ENCODE measurements at places on chromosomes 12 and 14. TPM values are rescaled to one million over a fixed set of nuclear protein-coding genes. Genes with fewer than 3 reads are reported as not detected.
A peak's percentile ranks its signal among the peaks of the same experiment; 100 is the strongest.

- DNase-seq, result no peak
- no peak overlapping the region for H3K27ac ChIP-seq
- no peaks in the 10 kb centered on the region for H3K4me1 ChIP-seq
- no peaks in the 10 kb centered on the region for H3K36me3 ChIP-seq
- H3K27me3 ChIP-seq, result no peaks in the 10 kb centered on the region
Observed at GRCh38 chr12:11202811-11203210, 16.1 kb upstream of the TAS2R42 start.

DNA sequence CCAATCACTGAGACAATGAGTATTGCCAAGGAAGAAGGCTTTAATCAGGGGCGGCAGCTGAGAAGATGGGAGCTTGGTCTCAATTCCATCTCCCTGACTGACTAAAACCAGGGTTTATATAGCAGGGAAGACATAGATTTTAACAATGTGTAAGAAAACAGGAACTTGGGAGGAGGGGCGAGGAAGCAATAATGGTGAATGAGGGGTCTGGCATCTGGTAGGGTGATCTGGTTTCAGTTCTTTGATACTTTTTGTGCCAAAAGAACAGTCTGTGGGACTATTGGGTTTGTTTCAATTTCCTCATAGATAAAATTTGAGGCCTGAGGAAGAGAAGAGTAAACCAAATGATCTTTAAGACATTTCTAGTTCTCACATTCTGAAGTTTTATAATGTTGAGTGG lies 49.2 kb downstream of the FUT8 start:
- no peak overlapping the region for H3K4me3 ChIP-seq
- H3K27me3 ChIP-seq, result no peaks in the 10 kb centered on the region
- DNase-seq, result no peak
- no peaks in the 10 kb centered on the region for H3K4me1 ChIP-seq

DNA sequence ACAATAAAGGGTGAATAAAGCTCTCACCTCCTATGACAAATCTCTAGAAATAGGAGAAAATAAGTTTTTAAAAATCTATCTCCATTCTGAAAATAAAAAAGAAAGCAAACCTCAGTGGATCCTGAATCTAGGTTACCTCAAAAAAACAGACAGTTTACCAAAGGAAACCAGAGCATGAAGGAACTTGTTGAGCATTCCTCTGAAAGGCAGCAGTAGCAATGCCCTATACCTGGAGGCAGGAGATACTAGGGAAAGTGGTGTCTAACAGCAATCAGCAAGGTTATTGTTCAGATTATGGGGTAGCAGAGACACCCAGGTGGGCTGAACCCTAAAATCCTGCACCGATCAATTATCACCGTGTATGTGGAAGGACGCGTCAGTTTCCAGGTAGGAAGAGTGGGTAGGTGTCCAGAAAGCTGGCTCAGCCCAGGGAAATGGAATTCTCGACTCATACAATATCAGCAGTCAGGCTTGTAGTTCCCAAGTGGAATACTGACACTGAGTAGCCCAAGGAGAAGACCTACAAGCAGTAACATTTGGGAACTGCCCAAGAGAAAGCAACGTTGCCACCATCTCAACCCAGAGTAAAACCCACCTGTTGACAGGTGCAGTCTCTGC lies 128.3 kb downstream of the ST8SIA1 start:
- no peaks in the 10 kb centered on the region for H3K27me3 ChIP-seq
- DNase-seq, result no peak
- H3K4me3 ChIP-seq, result no peak overlapping the region
- no peaks in the 10 kb centered on the region for H3K4me1 ChIP-seq
- H3K36me3 ChIP-seq, result no peaks in the 10 kb centered on the region
- H3K27ac ChIP-seq, result no peak overlapping the region

GRCh38 chr14:79972230-79972629 lies 239.1 kb downstream of the DIO2 start:
- no peaks in the 10 kb centered on the region for H3K27me3 ChIP-seq
- no peaks in the 10 kb centered on the region for H3K36me3 ChIP-seq
- no peak overlapping the region for H3K27ac ChIP-seq
- no peaks in the 10 kb centered on the region for H3K4me1 ChIP-seq
- DNase-seq, result no peak

DNA sequence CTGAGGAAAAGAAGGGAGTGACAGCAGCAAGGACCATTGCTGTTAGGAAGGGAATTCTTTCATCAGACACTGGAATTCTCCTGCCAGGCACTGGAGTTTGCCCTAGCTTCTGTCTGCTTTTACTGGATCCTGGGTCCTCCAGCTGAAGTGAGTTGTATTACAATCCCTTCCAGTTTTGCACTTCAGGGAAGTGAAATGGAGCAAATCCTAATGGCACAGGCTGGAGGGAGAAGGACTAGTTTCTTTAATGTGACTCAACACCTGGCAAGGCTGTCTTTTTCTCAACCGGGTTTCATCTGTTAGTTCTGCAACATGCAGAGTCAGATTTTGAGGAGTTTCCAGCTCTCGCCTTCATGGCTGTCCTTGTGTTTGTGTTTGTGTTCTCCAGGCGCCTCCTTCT lies 45.8 kb downstream of the ETV6 start:
- H3K36me3 ChIP-seq, result no peaks in the 10 kb centered on the region
- H3K27ac ChIP-seq, result no peak overlapping the region
- no peak overlapping the region for H3K4me3 ChIP-seq
- no peaks in the 10 kb centered on the region for H3K27me3 ChIP-seq
- DNase-seq, result no peak

GRCh38 chr12:130874696-130875095 lies 2.8 kb downstream of the RAN start:
- peaks cover 25% of the 10 kb centered on the region for H3K4me1 ChIP-seq
- no peaks in the 10 kb centered on the region for H3K27me3 ChIP-seq
- DNase-seq, result no peak
- peaks cover 44% of the 10 kb centered on the region for H3K36me3 ChIP-seq
- no peak overlapping the region for H3K27ac ChIP-seq

- H3K4me1 ChIP-seq, result peaks cover 18% of the 10 kb centered on the region
- no peak overlapping the region for H3K27ac ChIP-seq
- peak overlapping the region; percentile 65 for H3K4me3 ChIP-seq
- no peaks in the 10 kb centered on the region for H3K36me3 ChIP-seq
- no peak for DNase-seq
Observed at GRCh38 chr14:33951183-33951840, 438 bp upstream of the EGLN3 start.

DNA sequence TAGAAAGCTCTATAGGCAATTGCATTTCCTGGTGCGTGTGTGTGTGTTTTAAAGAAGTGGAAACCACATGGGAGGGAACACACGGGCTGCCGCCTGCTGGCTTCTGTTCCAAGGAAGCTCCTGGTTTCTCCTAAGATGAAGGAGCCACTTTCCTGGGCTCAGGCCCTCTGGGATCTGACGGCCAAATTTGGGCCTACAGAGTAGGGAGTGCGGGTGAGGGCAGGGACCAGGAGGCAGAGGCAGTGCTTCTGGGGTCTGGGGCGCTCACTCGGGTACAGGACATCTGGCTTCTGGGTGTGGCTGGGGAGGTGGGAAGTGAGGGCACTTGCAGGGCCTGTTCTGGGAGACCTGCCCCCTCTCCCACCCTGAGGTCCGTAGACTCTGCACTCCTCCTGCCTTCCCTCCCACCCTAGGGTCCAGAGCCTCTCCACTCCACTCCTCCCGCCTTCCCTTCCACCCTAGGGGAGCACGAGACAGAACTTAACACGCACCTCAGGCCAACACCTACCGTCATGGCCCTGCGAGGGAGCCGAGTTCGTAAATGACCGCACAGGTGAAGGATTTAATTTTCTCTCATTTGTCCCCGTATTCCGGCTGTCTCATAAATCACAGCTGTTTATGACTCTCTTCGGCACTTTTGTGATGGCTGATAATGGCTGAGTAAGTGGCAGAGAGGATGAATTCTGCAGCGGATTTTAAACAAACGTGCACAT lies 127.7 kb downstream of the KIF26A start:
- H3K27me3 ChIP-seq, result no peaks in the 10 kb centered on the region
- H3K4me1 ChIP-seq, result no peaks in the 10 kb centered on the region
- H3K4me3 ChIP-seq, result no peak overlapping the region
- no peaks in the 10 kb centered on the region for H3K36me3 ChIP-seq
- no peak overlapping the region for H3K27ac ChIP-seq

Gene KRT72
- total RNA-seq, result 38.0 TPM

Gene NID2
- 0.36 TPM for total RNA-seq

Gene ACOT6
- not detected for total RNA-seq

Gene ASPG
- not detected for total RNA-seq

Gene RD3L
- not detected for total RNA-seq

Gene KRT3
- not detected for total RNA-seq

Gene LMNTD1
- total RNA-seq, result not detected

Gene MYF5
- not detected for total RNA-seq
